ENCODE measurements at places on chromosomes 12 and 14.

DNA sequence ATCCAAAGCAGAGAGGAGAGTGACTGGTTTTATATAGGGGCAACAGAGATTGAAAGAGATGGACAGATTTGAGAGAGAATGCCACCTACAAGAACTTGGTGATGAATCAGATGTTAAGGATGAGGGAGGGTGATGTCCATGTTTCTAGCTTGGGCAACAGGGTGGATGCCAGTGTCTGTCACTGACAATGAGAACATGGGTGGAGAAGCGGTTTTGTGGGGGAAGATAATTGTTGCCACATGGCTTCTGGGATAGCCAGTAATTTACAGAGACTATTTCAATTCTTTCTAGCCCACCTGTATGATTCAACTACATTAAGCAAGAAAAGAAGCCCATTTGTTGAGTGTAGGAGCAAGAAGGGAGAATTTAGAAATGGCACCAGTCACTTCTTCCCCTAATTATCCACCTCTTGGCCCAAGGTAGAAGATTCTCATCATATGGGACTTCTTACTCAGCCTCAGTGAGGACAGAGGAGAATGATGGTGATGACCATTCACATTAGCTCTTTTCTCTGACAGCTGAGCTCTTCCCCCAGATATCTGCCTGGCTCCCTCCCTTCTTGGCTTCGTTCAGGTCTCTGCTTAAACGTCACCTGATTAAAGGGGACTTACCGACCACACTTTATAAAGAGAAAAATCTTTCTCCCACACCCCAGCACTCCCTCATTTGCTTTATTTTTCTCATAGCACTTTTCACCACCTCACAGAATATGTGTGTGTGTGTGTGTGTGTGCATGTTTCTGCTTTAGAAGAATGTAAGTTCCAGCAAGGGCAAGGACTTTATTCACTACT, 117.8 kb downstream of the DUSP6 start:
- DNase-seq = no peak

DNA sequence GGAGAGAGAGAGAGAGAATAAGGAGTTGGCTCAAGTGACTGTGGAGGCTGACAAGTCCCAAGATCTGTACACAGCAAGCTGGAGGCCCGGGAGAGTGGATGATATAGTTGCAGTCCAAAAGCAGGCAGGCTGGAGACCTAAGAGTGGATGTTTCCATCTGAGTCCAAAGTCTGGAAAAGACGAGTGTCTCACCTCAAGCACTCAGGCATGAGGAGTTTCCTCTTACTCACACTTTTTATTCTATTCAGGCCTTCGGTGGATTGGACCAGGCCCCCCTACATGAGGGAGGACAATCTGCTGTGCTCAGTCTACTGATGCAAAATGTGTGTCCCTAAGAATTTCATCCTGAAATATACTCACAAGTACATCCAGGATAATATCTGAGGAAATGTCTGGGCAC, 484.6 kb downstream of the VRK1 start:
- no peak for DNase-seq

GRCh38 chr12:81381951-81382350, 304.1 kb downstream of the ACSS3 start:
- no peak for DNase-seq

- peak; percentile 85 for DNase-seq
Observed at GRCh38 chr14:96100161-96101064, 61.3 kb downstream of the C14orf132 start.

DNA sequence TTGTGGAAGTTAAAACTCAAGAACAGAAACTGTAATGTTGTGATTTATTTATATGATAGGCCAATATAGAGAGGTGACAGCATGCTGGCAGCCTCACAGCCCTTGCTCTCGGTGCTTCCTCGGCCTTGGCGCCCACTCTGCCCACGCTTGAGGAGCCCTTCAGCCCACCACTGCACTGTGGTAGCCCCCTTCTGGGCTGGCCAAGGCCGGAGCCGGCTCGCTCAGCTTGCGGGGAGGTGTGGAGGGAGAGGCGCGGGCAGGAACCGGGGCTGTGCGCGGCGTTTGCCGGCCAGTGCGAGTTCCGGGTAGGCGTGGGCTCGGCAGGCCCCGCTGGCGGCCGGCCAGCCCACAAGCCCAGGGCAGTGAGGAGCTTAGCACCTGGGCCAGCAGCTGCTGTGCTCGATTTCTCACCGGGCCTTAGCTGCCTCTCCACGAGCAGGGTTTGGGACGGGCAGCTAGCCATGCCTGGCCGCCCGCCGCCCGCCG, 65.8 kb upstream of the SLC8A3 start:
- peak; percentile 24 for DNase-seq

GRCh38 chr14:100896369-100897060, 7.0 kb downstream of the RTL1 start:
- DNase-seq = no peak

- no peak for DNase-seq
Observed at GRCh38 chr12:111953455-111953854, 59.5 kb downstream of the TMEM116 start.

DNA sequence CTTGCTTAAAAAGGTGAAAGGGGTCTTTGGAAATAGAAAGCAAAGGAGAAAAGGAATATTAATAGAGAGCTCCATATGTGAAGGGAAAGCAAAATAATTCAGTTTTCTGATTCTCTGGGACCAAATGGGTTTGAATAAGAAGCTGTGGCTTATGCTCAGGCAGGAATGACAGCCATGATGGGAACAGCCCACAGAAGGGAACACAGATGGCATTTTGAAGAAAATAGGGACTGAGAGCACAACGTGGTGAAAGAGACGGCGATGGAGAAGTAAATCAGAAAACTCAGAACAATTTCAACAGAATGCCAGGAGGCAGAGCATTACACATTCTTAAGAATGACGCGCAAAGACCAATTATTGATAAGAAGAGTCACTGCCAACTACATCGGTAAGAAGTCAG, 102.8 kb downstream of the STXBP6 start:
- DNase-seq = no peak

DNA sequence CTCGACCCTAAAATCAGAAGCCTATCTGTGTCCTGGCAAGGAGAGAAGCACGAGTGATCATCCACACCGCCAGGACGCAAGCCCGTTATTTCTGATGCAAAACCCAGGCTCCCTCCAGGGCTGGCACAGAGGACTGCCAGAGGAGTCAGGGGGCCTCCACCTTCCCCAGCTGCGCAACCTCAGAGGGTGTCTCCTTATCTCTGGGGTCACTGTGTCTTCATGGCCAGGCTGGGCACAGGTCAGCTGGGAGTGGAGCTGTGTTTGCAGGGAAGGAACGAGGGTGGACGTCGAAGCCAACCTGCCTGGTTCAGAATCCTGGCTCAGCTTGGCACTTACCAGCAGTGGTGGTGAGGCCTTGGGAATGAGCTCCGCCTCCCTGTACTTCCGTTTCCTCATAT, 12.0 kb upstream of the SERPINA3 start:
- no peak for DNase-seq

GRCh38 chr12:132359971-132360370, 30.6 kb upstream of the GALNT9 start:
- DNase-seq = no peak

DNA sequence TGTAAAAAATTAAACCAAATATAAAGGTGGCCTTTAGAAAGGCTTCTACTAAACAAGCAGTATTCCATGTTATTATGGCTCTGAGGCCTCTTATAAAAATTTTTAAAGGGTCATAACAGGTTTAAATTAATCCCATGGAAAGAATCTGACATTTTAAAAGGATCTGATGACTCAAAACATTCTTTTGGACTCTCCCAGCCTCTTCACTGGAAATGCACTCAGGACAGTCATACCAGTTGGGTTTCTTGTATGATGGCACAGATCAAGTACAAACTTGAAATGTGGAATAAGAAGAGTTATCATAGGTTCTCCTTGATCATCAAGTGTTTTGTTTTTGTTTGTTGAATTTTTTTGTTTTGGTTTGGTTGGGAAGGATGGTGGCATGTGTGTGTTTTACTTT, 50.8 kb downstream of the PPP2R5E start:
- DNase-seq = no peak

- DNase-seq = peak; percentile 91
Observed at GRCh38 chr12:124939421-124940142, 25.1 kb upstream of the UBC start.

DNA sequence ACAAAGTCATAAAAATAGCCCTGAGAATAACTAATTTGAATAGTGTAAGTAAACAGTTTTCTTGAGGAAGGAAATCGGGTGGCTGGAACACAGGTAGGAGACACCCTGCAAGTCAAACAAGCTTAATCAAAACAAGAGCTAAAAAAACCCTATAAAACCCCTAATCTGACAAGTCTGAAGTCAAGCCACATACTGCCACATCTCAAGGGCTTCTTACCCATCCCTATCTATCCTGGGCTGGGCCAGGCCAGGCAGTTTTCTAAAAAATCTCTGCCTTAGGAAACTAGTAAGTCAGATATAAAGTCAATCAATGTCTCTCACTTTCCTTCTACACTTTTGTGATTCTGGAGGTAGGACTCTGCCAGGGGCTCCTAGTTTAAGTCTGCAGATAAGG, 15.3 kb downstream of the UBE2N start:
- no peak for DNase-seq

GRCh38 chr14:63764620-63765139, 36.8 kb upstream of the SGPP1 start:
- DNase-seq = no peak

DNA sequence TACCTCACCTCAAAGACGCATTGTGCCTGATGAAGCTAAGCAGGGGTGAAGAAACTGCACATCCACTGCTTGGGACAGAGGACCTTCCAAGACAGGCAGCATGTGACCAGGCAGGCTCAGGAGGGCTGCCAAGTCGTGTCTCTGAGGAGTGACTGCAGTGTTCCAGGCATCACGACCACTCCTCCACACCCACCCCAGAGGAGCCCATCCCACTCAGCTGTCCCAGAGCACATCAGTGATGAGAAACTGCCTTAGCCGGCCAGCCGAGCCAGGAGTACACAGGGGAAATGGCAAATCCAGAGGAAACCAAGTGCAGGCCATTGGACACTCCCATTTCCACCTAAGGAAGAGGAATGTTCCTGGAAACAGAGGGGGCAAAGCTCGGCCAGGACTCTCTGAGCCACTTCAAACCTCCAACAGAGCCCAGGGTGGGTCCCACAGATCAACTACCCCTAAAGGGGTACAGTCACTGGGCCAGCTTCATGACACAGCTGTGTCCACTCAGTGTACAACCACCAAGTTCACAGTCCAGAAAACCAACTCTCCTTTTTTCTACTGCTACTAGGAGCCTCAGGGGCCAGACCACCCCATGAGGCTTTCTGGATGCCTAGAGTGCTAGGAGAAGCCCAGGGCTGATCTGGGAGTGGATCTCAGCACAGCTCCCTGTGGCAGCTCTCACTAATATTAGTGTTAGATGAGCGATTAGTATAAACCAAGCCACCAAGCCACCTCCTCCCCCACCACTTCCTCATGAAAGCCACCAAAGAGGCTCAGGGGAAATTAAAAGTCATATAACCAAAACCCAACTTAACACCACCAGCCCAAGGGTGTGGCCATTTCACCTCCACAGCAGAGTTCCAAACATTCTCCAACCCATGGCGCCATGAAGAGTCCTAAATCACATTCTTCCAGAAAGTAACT, 15.4 kb downstream of the PXN start:
- DNase-seq = no peak

DNA sequence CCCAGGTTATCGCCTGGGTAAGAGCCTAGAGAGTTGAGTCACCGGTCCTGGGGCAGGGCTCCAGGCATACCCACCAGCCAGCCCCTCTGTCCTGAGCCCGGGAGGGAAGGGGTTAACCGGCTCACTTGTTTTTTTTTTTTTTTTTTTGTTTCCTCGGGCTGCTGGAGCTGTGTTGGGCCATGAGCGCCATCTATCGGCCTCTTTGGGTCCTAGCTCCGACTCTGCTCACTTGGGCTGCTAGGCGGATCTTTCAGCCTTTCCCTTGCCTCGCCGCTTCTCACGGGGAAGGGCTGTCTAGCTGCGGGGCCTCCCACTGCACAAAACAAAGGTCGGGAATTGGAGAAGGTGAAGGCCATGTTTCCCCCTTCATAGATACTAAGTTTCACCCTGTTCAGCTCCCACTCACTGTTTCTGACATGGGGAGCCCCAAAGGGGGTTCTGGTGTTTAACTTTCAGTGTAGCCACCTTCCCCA, 2.8 kb upstream of the SMUG1 start:
- peak; percentile 93 for DNase-seq

DNA sequence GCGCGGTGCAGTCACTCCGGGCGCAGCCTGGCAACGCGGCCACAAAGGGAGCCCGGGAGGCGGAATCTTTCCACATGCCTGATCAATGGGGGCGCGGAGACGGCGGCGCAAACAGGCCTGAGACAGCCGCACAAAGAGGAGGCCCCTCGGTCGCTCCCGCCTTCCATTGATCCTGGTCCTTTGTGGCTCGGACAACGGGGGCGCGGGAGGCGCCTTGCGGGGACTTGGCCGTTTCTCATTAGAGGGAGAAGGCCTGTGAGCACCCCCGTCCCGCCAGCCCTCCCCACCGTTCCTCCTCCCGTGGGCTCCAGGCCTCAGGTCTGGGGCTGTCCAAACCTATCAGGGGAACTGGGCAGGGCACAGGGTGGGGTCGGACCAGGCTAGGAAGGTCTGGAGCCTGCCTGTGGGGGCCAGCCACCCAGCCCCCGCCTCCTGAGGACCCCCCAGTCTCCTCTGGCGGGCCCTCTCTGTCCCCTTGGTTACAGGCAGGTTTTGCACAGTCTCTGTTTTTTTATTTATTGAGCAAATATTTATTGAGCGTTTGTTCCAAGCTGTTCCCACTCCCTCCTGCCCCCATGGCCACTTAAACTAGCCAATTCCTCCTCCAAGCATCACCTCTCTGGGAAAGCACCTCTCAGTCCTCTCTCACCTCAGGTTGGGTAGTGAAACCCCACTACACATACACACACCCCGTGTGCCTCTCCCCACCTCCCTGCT, 29.0 kb upstream of the MSI1 start:
- DNase-seq = peak; percentile 49

- no peak for DNase-seq
Observed at GRCh38 chr14:23056145-23056955, 970 bp downstream of the CDH24 start.

GRCh38 chr14:103198131-103199105, 75.2 kb downstream of the TNFAIP2 start:
- no peak for DNase-seq

DNA sequence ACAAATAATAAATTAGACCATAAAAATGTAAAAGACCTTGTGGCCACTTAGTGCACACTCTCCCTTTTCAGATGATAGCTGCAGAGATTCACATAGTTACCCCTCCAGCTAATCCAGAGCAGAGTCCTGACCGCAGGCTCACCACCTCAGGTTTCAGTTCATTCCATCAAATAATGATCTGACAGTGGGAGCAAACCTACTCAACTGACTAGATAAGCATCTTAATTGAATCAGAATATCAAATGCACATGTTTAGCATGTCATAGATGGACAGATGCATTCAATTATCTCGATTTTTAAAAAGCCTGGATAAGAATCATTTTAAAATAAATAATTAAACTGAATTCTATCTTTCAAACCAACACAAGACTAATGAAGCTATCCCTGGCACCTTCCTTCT, 242.3 kb upstream of the PDZRN4 start:
- DNase-seq = no peak

DNA sequence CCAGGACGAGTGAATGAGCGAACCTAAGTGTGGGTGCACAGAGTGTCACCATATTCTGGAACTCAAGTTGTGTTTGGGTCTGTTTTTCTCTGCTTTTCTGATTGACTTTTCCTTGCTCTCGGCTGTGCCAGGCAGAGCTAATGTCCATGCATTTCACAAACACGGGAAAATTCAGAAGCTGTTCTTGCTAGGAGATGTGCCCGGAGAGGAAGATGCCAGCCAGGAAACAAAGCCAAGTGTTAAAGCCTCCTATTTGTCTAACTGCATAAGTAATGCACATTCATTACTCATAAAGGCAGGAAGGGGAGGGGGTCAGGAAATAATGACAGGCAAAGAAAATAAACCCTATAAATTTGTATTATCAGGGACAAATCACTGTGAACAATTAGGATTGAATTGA, 250.4 kb upstream of the SFSWAP start:
- DNase-seq = no peak
